ENCODE measurements at places on chromosomes 5 and 9.
A peak's percentile ranks its signal among the peaks of the same experiment; 100 is the strongest.

- no peak for DNase-seq
Measured at GRCh38 chr5:107985144-107985543, 314.4 kb upstream of the EFNA5 start.

DNA sequence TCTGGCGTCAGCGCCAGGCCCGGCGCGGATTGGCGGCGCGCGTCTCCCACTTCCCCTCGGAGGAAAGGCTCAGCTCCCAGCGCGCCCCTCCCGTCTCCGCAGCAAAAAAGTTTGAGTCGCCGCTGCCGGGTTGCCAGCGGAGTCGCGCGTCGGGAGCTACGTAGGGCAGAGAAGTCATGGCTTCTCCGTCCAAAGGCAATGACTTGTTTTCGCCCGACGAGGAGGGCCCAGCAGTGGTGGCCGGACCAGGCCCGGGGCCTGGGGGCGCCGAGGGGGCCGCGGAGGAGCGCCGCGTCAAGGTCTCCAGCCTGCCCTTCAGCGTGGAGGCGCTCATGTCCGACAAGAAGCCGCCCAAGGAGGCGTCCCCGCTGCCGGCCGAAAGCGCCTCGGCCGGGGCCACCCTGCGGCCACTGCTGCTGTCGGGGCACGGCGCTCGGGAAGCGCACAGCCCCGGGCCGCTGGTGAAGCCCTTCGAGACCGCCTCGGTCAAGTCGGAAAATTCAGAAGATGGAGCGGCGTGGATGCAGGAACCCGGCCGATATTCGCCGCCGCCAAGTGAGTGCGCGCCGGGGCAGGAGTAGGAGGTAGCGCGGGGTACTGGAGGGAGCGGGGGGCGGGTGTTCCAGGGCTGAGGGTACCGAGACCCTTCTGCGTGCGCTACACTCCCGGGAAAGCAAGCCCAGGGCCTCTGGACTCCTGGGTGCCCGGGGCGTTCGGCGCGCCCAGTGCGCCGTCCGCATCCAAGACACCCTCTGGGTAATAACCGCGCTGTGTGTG, at the start of gene MSX2:
MSX2 (plus strand) TSS at position 99 of the 777 bp plus-strand sequence; CDS start at position 177, 78 bp downstream.
- DNase-seq, result peak; percentile 36

DNA sequence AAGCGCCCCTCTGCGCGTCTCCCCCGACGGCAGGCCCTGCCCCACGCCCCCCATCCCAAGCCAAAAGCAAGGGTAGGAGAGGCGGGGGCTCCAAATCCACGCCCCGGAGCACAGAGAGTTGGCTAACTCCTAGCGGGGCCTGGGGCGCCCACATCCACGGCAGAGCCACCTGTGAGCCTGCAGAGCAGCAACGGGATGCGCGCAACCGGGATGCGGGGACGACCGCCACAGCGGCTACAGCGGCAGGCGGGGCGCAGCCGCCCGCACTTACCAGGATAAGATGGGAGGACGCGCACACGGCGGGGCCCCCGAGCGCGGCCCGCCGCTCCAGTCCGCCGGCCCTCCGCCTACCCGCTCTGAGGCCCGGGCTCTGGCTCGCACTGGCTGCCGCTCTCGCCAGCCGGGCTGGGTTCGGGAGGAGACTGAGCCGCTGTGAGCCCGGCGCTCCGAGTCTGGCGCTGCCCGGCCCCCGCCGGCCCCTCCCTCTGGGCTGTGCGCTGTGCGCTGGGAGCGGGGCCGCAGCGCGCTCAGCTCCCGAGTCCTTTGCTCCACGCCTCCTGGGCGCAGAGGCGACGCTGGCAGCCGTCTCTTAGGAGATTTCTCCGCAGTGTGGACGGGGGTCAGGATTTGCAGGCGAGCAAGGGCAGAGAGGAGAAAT, at the start of gene SLC24A2:
SLC24A2 (minus strand) TSS at position 424 of the 658 bp plus-strand sequence.
- DNase-seq, result no peak

GRCh38 chr5:3051400-3051799, 299.9 kb upstream of the IRX2 start:
- no peak for DNase-seq

- DNase-seq, result no peak
Measured at GRCh38 chr9:35976726-35977125, 18.8 kb upstream of the OR2S2 start.

GRCh38 chr5:125717209-125717608, 706.0 kb upstream of the GRAMD2B start:
- no peak for DNase-seq

GRCh38 chr5:36369219-36369690, 67.6 kb upstream of the RANBP3L start:
- no peak for DNase-seq

GRCh38 chr9:19208653-19209052, 21.8 kb upstream of the DENND4C start:
- no peak for DNase-seq

DNA sequence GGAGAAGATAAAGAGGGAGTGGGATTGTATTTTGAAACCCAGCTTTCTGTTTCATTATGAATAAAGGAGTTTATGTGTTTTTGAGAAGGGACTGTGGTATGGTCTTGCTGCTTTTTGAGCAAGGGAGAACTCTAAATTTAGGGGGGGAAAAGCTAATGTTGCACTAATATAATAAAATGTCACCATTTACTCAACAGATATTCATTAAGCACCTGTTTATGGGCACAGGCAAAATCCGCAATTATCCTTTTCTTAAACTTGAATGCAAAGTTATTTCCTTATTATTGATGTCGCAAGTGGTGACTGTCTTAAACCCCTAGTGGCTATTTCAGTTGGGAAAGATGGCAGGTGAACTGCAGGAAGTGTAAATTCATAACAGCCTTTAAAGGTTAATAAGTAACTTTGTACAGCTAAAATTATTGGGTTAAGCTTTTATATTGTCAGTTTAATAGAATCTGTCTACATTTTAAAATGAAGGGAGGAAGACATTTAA, 1.5 kb downstream of the CDC42SE2 start:
- DNase-seq, result no peak

DNA sequence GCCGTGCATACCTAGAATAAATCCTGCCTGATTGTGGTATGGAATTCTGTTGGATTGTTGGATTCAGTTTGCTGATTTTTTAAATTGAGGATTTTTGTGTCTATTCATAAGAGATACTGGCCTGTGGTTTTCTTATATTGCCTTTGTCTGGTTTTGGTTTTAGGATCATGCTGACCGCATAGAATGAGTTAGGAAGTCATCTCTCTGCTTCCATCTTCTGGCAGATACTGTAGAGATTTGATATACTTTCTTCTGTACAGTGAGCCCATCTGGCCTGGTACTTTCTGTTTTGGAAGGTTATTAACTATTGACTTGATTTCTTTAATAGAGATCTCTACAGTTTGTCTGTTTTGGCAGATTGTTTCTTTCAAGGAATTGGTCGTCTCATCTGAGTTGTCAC, 14.7 kb downstream of the CEP72 start:
- no peak for DNase-seq

- no peak for DNase-seq
Measured at GRCh38 chr9:136814725-136815421, 7.1 kb downstream of the RABL6 start.

GRCh38 chr5:68465934-68466551, 250.5 kb downstream of the PIK3R1 start:
- no peak for DNase-seq

DNA sequence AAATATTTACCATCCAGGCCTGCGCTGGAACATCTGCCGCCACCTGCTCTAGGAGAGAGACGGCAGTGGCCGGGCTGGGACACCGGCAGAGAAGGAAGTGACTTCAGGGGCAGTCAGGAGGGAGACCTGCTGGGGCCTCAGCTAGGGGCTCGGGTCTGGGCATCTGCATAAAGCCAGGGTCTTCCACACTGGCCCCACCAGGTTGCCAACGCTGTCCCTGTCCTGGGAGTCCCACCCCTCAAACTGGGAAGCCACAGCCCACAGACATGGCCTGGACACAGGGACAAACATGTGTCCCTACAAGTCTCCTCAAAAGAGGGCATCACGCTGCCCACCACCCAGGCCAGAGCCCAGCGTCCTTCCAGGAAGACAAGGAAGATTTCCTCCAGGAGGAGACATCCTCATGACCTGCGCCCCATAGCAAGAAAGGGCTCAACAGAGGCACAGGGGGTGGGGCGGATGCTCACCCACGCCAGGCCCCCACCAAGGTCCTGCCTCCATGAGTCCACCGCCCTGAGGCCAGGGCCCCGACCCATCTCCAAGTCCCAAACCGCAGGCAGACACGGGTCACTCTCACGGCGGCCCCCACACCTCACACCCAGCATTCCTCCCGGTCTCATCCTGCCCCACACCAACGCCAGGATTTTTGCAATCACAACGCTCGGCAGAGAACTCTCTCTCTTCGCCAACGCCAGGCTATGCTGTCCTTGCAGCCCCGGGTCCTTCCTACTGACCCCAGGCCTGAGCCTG, 9.0 kb downstream of the VAV2 start:
- DNase-seq, result no peak

GRCh38 chr5:97544240-97544639, 361.2 kb upstream of the RIOK2 start:
- DNase-seq, result no peak

GRCh38 chr5:131431794-131432193, 167.9 kb downstream of the CDC42SE2 start:
- DNase-seq, result no peak

- DNase-seq, result no peak
Measured at GRCh38 chr5:171709930-171710329, 75.7 kb upstream of the SMIM23 start.

DNA sequence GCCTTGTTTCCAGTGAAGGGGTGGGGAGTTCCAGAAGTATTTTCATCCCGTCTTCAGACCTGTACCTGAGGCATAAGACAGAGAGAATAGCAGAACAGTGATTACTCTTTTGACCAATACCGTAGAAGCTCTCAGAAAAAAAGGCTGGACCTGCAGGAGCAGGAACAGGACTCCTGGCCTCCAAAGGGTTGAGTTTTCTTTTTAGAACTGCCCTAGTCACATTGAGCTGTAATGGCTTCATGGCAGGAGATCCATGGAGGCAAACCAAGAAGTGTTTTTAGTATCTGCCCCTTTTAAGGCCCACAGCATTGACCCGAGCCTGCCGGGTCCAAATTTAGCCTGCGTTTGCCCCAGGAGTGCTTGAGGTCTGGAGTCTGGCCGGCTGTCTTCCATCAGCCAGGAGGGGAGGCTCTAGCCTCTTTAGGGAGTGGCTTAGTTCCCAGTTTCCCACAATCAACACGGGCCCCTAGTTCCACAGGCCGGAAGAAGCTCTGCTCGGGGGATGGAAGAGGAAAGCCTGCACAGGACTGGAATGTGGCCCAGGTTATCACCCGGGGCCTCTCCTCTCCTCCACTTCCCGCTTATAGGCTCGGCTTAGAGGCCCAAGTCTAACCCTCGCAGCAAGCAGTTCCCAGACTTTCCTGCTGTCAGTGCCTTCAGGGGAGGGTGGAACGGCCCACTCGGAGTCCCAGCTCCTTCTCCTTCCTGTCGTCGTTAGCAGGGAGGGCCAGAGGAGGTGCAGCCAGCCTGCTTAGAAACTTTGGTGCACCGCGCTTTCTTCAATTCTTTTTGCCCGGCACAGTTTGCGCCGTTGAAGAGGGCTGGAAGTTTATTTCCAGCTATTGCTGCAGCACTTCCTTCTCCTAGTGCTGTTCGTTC, 80.7 kb downstream of the C9orf152 start:
- DNase-seq, result peak; percentile 81

Data from forelimb muscle (tissue), 1 donor.